Aorta (tissue), 5 donors: ENCODE measurements at places on chromosomes 7 and 10.

- H3K27me3 ChIP-seq: no peaks in the 10 kb centered on the region
- no peaks in the 10 kb centered on the region for H3K4me1 ChIP-seq
- no peaks in the 10 kb centered on the region for H3K36me3 ChIP-seq
- H3K4me3 ChIP-seq: no peak overlapping the region
These were observed 90.5 kb downstream of the INHBA start for GRCh38 chr7:41612386-41612785.

DNA sequence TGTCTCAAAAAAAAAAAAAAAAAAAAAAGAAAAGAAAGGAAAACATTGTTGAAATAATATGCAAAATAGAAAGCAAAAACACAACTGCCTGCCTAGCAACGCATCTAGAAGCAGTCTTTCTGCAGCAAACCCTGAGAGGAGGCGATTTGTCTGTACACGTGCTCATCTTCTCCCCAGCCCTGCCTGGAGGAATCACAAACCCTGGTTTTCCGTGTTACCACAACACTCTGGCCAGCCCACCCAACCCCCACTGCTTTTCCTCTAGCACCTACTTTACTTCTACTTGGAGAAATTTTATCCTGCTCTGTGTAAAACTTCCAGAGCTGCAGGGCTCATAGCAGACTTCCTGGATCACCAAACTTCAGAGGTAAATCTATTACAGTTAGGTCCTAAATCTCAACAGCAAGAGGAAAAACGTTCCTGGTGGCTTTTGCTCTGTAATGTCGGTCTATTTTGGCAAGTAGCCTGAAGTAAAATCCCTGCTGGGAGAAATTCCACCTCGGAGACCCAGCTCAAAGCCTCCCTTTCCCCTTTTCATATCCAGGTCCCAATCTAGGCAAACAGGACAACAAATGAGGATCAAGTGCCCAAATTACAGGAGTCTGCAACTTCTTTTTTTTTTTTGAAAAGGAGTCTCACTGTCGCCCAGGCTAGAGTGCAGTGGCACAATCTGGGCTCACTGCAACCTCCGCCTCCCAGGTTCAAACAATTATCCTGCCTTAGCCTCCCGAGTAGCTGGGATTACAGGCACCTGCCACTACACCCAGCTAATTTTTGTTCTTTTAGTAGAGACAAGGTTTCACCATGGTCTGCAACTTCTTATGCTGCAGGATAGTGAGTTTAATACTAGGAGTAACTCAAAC, 91.6 kb downstream of the DNMBP start:
- no peaks in the 10 kb centered on the region for H3K27me3 ChIP-seq
- H3K4me3 ChIP-seq: peak overlapping the region; percentile 10
- H3K36me3 ChIP-seq: no peaks in the 10 kb centered on the region
- peak; percentile 79 for DNase-seq

DNA sequence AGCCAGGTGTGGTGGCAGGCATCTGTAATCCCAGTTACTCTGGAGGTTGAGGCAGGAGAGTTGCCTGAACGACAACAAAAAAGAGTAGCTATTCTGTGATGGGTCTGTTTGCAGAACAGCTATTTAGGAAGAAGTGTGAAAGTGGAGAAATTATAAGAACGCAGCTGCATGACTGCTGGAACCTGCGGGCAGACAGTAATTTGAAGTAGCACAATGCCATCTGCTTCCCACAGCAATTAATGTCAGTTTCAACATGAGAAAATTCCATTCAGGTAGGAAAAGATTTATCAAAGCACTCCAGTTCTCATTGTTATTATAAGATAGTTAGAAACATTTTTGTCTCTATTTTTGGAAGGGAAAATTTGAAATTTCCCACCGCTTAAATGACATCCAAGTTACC, 21.5 kb downstream of the LAMB1 start:
- H3K27me3 ChIP-seq: no peaks in the 10 kb centered on the region
- H3K27ac ChIP-seq: no peak overlapping the region
- no peak for DNase-seq

DNA sequence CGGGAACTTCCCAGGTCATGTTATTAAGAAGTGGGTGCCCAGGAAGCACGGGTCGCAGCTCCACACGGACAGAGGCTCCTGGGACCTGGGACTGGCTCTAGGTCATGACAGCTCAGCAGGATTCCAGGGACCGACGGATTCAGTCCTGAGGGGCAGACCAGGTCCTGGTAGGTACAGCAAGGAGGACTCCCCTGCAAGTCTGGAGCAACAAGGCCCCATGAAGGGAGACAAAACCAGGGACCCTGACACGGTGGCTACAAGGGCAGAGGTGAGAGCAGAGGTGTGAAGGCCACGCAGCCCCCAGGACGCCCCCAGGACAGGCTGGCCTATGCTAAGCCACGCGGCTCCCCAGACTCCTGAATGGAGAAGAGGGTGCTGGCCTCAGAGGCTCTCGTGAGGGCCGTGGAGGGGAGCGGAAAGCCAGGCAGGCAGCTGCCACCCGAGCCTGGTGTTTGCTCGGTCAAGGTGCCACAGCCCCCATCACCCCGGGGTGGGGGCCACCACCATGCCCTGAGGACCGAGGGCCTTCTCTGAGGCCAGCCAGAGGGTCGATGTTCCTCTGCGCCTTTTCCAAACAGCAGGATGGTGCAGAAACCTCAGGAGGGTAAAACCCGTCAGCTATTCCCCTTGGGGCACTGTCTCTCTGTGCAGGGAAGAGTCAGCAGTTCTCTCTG, 348.9 kb downstream of the PTPRN2 start:
- no peaks in the 10 kb centered on the region for H3K27me3 ChIP-seq
- H3K36me3 ChIP-seq: no peaks in the 10 kb centered on the region
- H3K27ac ChIP-seq: no peak overlapping the region
- no peak overlapping the region for H3K4me3 ChIP-seq

DNA sequence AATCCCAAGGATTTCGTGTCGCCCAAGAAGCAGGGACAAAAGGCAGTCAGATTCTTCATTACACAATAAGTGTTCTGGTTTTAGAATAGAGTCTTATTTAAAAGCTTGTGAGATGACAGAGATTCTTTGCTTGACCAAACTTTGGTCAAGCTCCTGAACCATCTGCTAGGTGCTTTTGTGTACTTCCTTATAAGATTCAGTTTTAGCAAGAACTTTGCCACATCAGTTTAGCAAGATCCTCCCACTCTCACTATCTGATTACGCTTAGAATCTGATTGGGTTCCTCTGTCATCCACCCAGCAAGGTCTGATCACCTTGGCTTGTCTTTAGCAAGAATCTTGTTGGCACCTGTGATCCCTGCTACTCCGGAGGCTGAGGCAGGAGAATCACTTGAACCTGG, 38.2 kb upstream of the SDHAF3 start:
- no peaks in the 10 kb centered on the region for H3K4me1 ChIP-seq
- no peaks in the 10 kb centered on the region for H3K27me3 ChIP-seq
- no peak for DNase-seq
- H3K36me3 ChIP-seq: no peaks in the 10 kb centered on the region
- H3K4me3 ChIP-seq: no peak overlapping the region

DNA sequence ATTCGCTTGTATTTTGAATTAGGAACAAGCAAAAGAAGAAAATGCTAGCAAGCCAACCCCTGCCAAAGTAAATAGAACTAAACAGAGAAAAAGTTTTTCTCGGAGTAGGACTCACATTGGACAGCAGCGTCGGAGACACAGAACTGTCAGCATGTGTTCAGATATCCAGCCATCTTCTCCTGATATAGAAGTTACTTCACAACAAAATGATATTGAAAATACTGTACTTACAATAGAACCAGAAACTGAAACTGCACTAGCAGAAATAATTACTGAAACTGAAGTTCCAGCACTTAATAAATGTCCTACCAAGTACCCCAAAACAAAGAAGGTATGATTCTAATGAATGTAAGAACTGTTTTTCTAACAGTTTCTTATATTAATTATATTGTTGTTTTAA, 87.9 kb downstream of the KMT2E start:
- no peak overlapping the region for H3K27ac ChIP-seq
- no peaks in the 10 kb centered on the region for H3K36me3 ChIP-seq
- H3K4me1 ChIP-seq: no peaks in the 10 kb centered on the region
- H3K4me3 ChIP-seq: no peak overlapping the region

- H3K4me1 ChIP-seq: no peaks in the 10 kb centered on the region
- no peak for DNase-seq
- H3K4me3 ChIP-seq: peak overlapping the region; percentile 67
- no peaks in the 10 kb centered on the region for H3K36me3 ChIP-seq
These were observed 621 bp upstream of the MORN4 start for GRCh38 chr10:97633921-97634320.

DNA sequence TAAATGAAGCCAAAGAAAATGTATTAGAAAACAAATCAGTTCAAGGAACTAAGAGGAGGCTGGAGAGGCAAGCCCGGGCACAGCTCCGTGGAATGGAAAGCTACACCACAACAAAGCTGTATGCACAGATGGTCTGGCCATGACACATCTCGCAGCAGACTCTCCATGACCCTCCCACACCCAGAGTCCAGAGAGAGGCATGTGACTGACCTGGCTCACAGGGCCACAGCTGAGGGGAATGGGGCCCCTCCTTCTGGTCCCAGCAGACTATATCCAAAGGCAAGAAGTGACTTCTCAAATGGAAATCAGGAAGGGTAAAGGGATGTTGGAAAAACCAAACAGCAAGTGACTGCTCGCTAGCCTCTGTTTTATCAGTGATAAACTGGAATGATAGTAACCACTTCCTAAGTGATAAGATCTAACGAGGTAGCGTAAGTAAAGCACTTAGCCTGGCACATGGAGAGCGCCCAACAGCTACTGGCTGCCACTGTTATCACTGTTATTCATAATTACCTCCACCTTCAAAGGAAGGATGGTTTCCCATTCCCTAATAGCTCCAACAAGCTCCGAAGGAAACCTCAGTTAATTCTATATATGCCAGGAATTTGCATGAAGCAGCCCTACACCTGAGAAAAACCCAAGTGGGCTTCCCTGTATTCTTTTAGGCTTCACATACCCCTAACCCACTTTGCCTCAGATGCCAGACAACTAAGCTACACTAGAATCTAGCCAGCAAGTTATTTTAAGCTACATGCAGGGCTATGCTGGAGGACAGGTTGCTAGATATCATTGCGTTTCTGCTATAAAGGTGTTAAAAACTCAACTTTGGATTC, 8.4 kb downstream of the OSBPL3 start:
- no peak for DNase-seq
- no peak overlapping the region for H3K27ac ChIP-seq
- no peak overlapping the region for H3K4me3 ChIP-seq
- H3K27me3 ChIP-seq: no peaks in the 10 kb centered on the region
- H3K36me3 ChIP-seq: no peaks in the 10 kb centered on the region
- H3K4me1 ChIP-seq: no peaks in the 10 kb centered on the region

DNA sequence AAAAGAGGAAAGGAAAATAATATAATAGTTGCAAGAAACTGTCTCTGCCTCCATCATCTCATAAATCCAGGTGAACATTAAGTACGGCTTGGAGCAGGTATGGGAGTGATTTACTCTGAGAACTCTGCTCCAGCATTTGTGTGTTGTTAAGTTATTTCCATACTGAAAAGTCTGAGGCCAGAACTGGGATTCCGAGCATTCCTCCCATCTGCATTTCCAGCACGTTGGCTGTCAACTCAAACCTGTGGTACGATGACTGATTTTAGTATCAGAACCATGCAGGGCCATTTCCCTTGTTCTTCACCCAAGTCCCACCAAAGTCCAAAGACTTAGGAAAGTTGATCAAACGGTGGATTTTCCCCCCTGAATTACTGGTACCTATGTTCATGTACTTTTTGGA, 104.9 kb downstream of the CREB5 start:
- no peaks in the 10 kb centered on the region for H3K4me1 ChIP-seq
- no peak overlapping the region for H3K4me3 ChIP-seq
- no peaks in the 10 kb centered on the region for H3K27me3 ChIP-seq
- no peak overlapping the region for H3K27ac ChIP-seq

DNA sequence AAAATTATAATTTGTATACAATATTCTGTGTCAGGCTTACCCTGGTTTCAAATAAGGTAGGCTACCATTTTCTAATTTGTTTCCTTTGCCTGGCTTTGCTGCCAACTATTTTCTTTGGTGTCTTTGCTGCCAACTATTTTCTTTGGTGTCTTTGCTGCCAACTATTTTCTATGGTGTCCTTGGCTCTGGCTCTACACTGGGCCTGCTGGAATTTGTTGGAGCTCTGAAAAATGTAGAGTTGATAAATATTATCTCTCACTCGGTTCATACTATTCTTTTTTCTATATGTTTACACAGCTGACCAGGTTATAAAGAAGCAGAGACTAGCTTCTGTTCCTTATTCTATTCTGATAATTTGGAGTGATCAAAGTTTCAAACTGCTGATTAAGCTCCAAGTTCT, 768.0 kb upstream of the PHF14 start:
- no peak for DNase-seq
- H3K27ac ChIP-seq: no peak overlapping the region
- H3K4me1 ChIP-seq: no peaks in the 10 kb centered on the region
- no peaks in the 10 kb centered on the region for H3K27me3 ChIP-seq

GRCh38 chr10:57621466-57621865, 646.2 kb downstream of the IPMK start:
- H3K27ac ChIP-seq: no peak overlapping the region
- no peaks in the 10 kb centered on the region for H3K4me1 ChIP-seq
- H3K36me3 ChIP-seq: no peaks in the 10 kb centered on the region
- H3K27me3 ChIP-seq: no peaks in the 10 kb centered on the region
- H3K4me3 ChIP-seq: no peak overlapping the region

- no peak for DNase-seq
- no peak overlapping the region for H3K27ac ChIP-seq
- H3K27me3 ChIP-seq: no peaks in the 10 kb centered on the region
- no peaks in the 10 kb centered on the region for H3K36me3 ChIP-seq
These were observed 38.6 kb downstream of the CDC14C start for GRCh38 chr7:48962821-48963505.

DNA sequence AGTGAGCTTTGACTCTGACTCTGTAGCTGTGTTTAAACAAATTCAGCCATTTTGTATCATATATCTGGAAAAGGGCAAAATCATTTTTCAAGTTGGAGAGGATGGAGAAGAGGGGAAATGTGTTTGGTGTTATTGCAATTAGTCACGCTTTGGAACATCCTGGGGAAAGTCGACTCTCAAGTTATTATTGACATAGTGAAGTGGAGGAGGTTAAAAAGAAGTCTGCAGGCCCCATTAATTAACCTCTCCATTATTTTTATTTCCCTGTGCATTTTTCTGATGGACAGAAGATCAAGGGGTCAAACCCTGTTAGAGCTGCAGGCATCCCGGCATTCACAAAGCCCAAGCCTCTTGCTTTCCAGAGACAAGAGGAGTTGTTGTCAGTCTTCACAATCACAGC, 132.6 kb downstream of the TEX36 start:
- H3K36me3 ChIP-seq: no peaks in the 10 kb centered on the region
- no peak overlapping the region for H3K4me3 ChIP-seq
- no peak overlapping the region for H3K27ac ChIP-seq
- H3K4me1 ChIP-seq: no peaks in the 10 kb centered on the region

- no peak overlapping the region for H3K27ac ChIP-seq
- no peak for DNase-seq
- no peak overlapping the region for H3K4me3 ChIP-seq
- H3K27me3 ChIP-seq: no peaks in the 10 kb centered on the region
- no peaks in the 10 kb centered on the region for H3K4me1 ChIP-seq
These were observed 91.4 kb upstream of the CCDC71L start for GRCh38 chr7:106752367-106752766.
